Activated CD8-positive, alpha-beta memory T cell treated with anti-CD3 and anti-CD28 coated beads for 24 hours (primary cell): ENCODE measurements at places on chromosomes 7 and 10.

- DNase-seq: no peak
Observed at GRCh38 chr7:159149488-159149887, 4.8 kb upstream of the VIPR2 start.

- DNase-seq: no peak
Observed at GRCh38 chr7:47228386-47229014, 353.4 kb downstream of the TNS3 start.

GRCh38 chr10:130023454-130024230, 59.6 kb upstream of the EBF3 start:
- DNase-seq: no peak

DNA sequence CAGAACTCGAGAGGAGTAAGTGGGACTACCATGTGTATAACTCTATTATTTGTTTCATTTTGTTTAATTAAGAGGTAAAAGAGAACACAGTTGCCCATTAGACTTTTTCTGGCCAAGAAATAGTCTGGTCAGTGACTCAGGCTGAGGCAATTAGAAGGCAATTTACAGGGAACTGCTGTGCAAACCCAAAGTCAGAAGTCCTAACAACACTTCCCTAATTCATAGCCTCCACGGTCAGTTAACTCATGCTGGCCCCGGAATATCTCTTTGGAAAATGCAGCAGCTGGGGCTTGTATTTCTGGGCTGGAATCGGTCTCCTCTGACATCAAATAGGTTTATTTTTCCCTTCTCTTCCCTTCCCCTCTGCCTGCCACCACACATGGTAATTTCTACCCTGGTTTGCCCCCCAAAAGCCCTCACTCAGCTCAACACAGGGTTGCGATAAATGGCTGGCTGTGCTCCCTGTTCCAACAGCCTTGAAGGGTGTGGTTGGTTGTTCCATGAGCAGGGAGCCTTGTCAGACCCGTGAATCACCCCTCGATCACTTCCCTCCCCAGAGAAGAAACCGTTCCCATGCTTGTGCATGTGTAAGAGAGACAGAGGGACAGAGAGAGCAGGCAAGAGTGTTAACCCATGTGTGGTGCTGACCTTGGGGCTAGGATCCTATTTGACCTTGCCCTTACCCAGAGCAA, 5.3 kb downstream of the SH3PXD2A start:
- DNase-seq: no peak

DNA sequence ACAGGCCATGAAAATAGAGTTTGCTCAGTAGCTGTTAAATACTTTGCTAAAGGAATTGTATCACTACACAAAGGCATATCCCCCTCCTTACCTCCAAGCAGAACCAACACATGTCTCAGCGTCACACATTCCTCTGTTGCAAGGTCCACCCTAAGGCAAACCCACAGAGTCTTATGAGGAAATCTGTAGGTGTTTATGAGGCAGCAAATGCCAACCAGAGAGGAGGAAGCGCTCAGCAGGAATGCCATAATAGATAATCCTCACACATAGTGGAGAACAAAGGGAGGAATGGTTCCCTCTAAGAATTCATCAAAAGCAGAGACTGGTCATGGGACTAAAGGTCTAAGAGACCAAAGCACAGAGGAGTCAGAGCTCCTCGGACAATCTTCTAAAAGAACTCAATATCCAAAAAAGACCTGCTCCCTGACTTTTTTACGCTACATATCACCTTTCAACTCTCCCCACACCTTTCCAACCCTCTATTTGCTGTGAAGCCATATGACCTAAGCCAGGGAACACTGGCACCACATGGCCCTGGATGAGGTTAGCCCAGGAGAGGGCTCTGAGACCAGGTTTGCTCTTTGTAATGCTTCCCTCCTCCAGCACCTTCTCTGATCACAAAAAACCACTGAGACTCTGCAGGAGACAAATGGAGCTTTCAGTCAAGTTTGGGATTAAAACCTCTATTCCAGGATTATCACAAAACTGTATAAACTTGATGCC, 7.3 kb downstream of the SLC25A13 start:
- DNase-seq: no peak

DNA sequence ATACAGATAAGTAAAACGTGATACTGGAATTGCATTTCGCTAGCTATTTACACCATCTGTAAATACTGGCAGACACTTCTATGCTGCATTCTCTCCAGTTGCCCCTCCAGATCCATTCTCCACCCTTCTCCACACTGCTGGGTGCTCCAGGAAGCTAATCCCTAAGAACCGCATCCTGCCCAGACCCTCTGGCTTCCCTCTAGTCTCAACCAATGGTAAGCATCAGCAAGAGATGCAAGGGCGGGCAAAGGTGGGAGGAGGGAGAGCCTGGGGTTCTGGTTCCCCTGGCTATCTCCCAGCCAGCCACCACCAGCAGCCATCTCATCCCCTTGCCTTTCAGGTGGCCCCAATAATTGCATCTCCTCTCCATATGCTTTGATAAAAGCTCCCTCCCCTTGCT, 84.4 kb downstream of the AMPH start:
- no peak for DNase-seq

GRCh38 chr10:29285624-29286051, 3.2 kb upstream of the LYZL1 start:
- no peak for DNase-seq

DNA sequence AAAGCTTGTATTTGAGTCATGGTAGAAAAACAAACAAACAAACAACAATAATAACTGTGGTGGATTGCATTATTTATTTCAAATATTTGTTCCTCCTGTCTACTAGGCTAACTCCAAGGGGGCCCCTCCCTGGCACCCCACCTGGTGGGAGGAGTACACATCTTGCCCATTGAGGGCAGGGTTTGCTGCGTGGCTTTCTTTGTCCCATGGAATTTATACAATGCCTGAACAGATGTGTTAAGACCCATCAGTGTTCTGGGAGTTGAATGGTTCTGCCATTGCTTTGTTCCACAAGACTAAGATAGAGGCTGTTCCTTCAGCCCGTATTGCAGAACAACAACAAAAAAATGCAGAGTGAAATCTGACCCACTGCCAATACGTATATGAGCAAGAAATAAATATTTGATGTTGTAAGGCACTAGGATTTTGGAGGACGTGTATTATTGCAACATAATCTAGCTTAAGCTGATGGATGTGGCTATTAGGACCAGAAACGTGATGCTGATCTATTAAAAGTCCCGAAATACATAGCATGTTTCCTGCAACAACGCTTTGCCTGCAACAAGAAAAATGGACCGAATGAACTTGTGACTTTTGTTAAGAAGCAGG, 119.1 kb upstream of the JCAD start:
- no peak for DNase-seq

- no peak for DNase-seq
Observed at GRCh38 chr10:13590886-13591285, 4.1 kb downstream of the PRPF18 start.

- DNase-seq: no peak
Observed at GRCh38 chr7:77416621-77417371, 647 bp upstream of the GSAP start.

- no peak for DNase-seq
Observed at GRCh38 chr10:31749981-31750840, 178.4 kb downstream of the ARHGAP12 start.

GRCh38 chr7:22589641-22590201, 89.7 kb upstream of the STEAP1B start:
- no peak for DNase-seq

GRCh38 chr7:36214608-36215456, 61.8 kb downstream of the EEPD1 start:
- no peak for DNase-seq

DNA sequence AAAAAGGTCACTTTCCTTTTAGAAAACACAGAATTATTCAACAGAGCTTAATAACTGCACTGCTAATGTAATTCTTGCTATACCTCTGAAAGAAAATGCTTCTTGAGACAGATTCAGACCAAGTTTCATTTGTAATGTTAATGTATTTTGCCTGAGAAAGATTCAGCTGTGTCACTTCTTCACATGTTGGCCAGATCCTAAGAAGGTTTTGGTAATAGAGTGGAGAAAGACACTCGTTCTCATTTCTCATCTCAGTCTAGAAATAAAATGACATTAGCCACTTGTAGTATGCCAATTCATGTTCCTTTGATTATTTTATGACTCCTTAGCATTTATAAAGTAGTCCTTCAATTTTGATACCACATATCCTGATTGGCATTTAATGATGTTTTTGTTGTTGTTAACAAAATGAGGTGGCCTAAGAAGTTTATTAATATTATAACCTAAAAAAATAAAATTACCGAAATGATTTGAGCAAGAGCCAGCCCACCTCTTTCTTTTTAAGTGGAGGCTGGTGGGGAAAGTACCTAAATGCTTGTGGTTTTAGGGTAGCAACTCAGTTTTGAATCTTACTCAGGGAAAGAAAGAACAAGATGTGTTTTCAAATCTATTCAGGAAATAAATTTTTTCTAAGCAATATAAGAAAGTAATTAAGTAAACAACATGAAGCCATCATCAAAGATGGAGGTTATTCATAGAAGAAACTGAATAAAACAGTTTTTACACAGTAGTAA, 16.4 kb upstream of the ELAPOR2 start:
- no peak for DNase-seq

- no peak for DNase-seq
Observed at GRCh38 chr7:21962677-21963076, 17.0 kb upstream of the CDCA7L start.

GRCh38 chr10:76306856-76307255, 875.4 kb downstream of the LRMDA start:
- no peak for DNase-seq

GRCh38 chr10:113540845-113541548, 11.9 kb upstream of the HABP2 start:
- DNase-seq: no peak

DNA sequence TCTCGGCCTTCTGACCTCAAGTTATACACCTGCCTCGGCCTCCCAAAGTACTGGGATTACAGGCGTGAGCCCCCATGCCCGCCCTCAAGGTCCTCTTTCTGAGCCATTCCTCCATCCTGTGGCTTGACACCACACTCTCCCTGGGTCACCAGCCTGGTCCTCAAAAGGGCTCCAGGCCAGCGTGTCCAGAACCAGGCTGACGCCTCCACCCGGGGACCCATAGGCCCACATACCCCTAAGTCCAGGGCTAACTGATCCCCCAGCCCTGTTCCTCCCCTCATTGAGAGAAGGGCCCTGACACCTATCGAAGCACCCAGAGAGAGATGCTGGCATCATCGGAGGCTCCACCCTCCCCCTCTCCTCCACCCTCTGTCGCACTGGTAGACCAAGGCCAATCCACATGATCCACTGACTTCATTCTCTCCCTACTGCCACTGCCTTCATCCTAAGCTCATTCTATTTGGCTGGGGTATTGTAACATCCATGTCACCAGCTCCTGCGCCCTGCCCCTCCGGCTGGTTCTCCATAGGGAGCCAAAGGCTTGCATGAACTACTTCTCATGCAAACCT, 46.7 kb downstream of the TMEM270 start:
- DNase-seq: no peak

DNA sequence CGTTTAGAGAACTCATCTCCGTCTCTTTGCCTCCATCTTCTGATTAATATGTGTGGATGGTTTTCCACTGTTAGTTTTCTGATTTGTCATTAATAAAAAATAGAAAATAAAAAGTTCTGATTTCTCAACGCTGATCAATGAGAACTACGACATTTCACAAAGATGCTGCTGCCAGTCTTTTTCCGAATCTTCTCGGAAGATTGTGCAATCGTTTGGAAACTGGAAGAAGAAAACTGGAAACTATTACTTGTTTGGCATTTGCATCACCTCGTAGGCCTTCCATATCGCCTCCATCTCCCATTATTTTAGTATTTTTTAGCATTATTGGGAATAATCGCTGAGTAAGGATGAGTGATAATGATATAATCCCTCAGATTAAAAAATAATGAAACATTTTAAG, 123.2 kb upstream of the KLF6 start:
- no peak for DNase-seq

- no peak for DNase-seq
Observed at GRCh38 chr10:126638542-126638941, 32.0 kb downstream of the C10orf90 start.
